ENCODE measurements at places on chromosomes 7 and 10.

GRCh38 chr7:30708983-30709382, 26.7 kb upstream of the CRHR2 start:
- DNase-seq: no peak

GRCh38 chr7:44411306-44411705, 79.2 kb downstream of the NUDCD3 start:
- no peak for DNase-seq

DNA sequence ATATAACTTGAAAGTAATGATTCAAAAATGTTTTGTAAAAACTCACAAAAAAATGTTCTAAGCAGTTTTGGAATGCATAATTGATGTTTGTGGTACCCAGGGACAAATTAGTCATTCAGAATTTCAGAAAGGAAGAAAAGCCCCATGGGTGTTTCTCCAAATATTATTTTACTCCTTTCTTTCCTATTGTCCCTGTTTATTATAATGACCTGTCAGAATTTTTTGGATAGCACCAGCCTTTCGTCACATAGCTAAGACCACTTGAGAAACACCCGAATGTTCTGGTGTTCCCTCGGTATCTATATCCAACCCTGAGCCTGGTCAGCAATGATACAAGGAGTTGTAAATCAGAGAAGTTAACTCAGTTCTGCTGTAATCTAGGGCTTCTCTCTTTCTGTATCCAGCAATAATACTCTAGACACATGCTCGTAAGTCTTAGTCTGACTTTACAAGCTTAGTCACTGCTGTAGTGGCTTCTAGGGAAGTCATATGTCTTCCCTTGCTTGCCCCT, 64.8 kb upstream of the MEOX2 start:
- DNase-seq: no peak

GRCh38 chr7:135385209-135385608, 124.7 kb downstream of the CNOT4 start:
- no peak for DNase-seq

DNA sequence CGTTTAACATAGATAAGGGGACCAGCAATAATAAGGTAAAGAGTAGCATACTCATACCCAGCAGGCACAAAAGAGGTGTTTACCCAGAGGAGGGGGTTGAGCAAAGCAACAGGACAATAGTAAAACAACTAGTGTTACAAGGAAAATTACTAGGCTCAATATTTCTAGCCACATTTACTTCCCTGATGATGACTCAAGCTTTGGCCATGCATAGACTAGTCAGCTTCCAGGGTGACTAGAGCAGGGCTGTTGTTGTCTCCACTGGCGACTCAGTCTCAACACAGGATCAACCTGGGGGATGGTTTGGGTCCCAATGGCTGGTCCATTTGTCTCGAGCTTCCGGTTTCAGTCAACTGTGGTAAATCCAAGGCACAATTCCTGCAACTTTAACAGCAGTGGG, 217.7 kb upstream of the KCND2 start:
- DNase-seq: no peak

DNA sequence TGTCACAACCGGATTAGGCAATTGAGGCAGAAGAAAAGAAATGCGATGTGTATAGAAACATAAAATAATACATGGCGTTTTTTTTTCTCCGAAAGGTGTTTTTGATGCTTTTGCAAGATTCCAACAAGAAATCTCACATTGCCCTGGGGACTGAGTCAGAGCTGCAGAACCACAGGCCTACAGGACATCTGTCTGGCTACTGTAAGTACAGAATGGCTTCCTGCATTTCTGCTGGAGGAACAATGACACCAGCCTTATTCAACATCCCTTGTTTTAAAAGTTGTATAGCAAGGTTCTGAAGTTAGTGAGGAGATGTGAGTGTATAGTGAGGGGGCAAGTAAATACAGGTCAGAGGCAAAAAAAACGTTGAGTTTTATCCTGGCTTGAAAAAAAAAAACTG, 256.4 kb downstream of the ABCA13 start:
- DNase-seq: no peak

DNA sequence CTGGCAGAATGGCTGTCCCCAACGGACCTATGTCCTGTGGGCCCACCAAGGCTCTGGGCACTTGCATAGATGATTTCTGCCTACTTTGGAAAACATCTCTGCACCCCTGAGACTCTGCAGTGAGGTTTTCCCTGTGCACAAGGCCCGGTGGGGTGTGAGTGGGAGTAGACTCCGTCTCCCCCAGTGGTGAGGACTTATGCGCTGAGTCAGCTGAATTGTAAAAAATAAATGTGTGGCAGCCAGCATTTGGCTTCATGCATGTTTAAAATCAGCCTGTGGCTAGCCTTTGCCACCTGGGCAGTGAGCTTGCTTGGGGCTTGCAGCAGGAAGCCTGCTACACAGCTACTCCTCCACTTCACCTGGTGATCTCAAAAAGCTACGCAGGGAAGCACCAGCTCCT, 139.3 kb upstream of the WDR11 start:
- DNase-seq: no peak

GRCh38 chr7:87404674-87405073, 59.2 kb downstream of the CROT start:
- no peak for DNase-seq

- no peak for DNase-seq
Observed at GRCh38 chr10:19777806-19778205, 38.4 kb upstream of the PLXDC2 start.

- DNase-seq: no peak
Observed at GRCh38 chr10:68606918-68607317, 46.8 kb downstream of the TET1 start.

DNA sequence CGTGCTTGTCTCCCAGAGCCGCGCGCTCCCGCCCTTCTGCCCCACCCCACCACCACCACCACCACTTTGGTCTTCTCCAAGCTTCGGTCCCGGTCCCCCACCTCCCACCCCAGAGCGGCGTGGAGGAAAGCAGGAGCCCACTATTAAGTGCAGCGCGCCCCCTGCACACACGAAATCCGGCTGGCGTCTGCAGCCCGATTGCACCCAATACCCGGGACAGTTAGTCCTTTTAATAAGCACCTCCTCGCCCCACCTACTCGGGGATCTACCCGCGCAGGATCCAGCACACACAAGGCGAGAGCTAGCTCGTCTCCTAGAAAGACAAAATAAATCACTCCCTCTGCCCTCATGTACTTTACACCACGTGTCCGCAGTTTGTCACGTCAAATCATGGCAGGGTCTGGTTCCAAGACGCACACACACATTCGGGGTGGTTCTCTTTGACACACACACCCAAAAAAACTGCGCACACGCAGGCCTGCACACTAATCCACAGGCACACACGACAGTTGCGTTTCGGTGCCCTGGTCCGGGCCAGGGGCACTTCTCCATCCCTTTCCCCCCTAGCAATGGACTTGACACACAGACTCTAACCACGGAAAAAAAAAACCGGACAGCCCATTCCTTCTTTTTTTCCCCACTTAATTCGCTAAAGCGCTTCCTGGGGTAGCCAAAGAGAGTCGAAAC, 1.6 kb downstream of the SFMBT2 start:
- peak; percentile 49 for DNase-seq

- no peak for DNase-seq
Observed at GRCh38 chr7:41582116-41582515, 120.8 kb downstream of the INHBA start.

DNA sequence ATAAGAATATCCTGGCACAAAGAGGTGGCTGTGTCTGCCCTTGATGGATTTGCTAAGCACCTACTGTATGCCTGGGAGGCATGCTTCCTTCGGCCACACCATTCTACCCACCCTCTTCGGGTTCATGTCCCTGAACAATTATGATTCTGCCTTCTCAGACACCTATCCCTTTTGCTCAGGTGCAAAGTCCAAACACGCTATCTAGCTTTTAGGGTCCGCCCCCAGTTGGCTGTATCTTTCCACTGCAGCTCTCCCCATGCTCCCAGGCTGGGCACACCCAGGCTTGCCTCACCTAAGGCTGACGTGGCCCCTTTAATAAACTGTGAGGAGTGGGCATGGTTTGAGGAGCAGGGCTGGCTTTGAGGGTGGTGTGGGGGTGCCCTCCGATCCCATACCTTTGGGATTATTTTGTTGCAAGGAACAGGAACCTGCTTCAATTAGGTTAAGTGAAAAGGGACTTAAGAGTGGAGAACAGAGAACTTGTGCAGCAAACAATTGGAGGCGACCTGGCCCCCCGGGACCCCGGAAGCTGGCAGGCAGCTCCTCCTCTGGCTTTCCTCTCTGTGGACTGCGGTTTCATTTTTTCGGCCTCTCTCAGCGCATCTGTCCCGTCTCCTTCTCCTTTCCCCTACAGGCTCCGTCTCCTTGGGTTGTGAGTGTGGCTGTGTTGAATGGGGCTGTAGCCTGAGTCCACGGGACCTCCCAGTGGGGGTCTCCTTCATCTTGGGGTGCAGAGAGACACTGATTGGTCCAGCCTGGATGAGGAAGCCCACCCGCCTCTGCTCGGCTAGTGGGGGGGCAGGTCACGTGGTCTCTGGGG, 3.8 kb downstream of the CLIP2 start:
- DNase-seq: no peak

All from stimulated activated CD4-positive, alpha-beta T cell treated with anti-CD3 and anti-CD28 coated beads, Interleukin-12 subunit alpha, Interleukin-12 subunit beta, amount 100 ng/mL, for 24 hours (primary cell).